ENCODE measurements at places on chromosomes 6 and 20.

DNA sequence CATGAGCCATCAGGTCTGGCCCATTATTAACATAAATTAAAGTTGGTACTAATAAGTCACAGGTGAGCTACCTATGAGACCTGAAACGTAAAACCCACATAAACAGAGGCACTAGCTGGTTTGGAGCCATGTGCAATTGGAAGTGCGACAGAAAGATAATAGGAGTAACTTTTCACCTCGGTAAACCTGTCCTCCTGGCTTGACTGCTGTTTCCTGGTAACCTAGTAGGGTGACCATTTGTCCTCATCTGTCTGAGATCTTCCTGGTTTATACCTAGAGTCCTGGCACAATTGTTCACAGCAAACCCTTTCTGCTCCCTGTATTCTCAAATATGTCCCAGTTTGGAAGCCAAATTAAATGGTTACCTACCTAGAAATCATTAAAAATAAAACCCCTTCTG is 7.4 kb downstream of the TBC1D20 start:
- DNase-seq, result no peak

- no peak for DNase-seq
Measured at GRCh38 chr20:46113113-46113470, 5.0 kb upstream of the CD40 start.

GRCh38 chr20:46222521-46223007 is 85.7 kb downstream of the CDH22 start:
- no peak for DNase-seq

- no peak for DNase-seq
Measured at GRCh38 chr6:125480571-125480970, 178.8 kb upstream of the HDDC2 start.

GRCh38 chr6:151881231-151881630 is 73.7 kb downstream of the ESR1 start:
- no peak for DNase-seq

DNA sequence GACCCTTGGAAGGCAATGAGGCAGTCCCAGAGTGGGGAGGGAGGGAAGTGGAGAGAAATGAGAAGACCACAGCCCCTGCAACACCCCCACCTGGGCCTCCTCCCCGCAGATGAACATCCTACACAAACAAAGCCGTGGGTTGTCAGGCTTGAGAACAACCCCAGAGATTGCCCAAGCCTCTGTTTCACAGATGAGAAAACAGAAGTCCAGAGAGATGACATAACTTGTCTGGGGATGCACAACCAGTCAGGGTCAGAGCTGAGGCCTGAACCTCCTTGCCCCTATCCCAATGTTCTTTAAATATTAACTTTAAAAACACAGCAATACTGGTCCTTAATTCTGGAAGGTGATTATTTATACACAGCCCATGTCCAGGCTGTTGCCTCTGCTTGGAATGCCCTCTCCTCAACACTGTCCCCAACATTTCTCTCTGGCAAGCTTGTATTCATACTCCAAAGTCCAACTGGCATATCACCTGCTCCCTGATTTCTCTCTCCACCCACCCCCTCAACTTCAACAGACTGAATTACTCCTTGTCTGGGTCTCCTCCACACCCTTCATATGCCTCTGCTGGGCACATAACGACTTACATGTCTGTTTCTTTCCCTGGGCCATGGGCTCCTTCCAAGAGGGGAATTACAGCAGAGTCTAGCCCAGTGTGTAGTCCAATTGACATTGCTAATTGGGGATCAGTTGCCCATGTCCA is 135.5 kb upstream of the LRFN2 start:
- no peak for DNase-seq

GRCh38 chr6:124999105-124999764 is 37.0 kb downstream of the RNF217 start:
- no peak for DNase-seq

GRCh38 chr6:45830441-45831139 is 185.1 kb downstream of the CLIC5 start:
- no peak for DNase-seq

DNA sequence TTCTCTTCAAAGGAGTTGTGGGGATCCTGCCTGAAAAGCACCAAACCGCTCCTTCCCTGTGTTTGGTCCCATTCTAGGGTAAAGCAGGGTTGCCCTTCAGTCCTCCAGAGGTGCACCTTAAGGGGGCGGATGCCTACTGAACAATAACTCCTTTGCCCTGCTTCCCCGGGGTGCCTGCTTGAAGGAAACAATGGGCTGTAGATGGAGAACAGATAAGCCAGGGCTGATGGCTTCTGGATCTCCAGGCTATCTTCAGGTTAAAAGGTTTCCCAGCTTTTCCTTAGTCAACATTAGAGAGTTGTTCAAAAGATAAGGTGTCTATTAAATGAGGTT is 5.4 kb upstream of the PRDM1 start:
- no peak for DNase-seq

GRCh38 chr20:61913423-61914225 is 152.1 kb downstream of the TAF4 start:
- DNase-seq, result no peak

DNA sequence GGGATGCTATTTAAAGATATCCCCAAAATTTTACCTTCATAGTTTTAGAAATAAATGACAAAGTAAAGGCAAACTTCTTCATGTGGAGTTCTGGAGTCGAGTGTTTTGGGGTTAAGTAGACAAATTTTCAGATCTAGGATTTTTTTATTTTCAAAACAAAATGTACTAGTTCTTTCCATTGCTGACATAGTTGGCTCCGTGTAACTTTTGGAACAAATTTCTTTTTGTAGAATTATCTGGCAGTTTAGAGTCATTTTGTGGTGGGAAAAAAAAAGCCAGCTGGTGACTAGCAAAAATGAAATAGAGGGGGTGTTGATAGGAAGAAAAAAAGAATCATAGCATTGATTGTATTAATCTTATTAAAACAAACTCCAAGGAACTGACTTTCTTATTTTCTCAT is 131.6 kb upstream of the TCF21 start:
- no peak for DNase-seq

GRCh38 chr6:137097057-137097456 is 52.3 kb upstream of the IL20RA start:
- no peak for DNase-seq

DNA sequence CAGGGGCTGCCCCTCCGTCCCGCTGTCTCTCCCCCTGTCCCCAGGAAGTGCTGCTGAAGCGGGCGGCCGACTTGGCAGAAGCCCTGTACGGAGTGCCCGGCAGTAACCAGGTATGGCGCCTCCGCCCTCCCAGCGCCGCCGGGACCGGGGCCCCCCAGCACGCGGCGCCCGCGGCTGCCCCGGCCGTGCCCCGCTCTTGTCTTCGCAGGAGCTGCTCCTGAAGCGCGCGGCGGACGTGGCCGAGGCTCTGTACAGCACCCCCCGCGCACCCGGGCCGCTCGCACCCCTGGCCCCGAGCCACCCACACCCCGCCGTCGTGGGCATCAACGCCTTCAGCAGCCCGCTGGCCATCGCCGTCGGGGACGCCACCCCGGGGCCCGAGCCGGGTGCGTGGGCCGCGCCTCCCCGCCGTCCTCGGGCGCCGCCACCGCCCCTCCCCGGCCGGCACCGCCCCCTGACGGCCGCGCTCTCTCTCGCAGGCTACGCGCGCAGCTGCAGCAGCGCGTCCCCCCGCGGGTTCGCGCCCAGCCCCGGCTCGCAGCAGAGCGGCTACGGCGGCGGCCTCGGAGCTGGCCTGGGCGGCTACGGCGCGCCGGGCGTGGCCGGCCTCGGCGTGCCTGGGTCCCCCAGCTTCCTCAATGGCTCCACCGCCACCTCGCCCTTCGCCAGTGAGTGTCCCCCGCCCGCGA is 48.4 kb downstream of the CPXM1 start:
- DNase-seq, result no peak

DNA sequence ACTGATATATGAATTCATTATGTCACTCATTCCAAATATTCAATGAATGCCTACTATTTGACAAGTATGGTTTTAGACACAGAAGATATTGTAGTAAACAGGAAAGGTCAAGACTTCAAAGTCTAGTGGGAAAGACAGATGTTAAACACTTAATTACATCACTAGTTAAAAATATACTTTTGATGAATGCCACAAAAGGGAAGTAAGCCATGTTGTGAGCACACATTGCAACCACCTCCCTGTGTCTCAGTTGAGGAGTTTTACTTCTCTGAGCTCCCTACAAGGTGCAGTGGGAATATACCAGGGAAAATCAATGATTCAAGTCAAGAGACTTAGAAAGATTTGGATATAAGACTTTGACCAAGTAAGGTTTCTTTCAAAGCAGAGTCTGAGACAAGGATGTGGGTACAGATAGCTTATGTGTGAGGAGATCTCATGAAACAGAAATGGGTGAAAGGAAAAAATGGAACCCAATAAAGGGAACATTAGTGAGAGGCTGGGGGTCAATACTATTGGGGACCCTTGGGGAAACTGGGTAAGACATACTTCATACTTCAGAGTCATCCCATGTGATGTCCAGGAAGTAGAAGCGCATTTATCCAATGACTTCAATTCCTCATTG is 503.7 kb downstream of the KIF16B start:
- no peak for DNase-seq

GRCh38 chr6:135018052-135018451 is 36.6 kb downstream of the HBS1L start:
- DNase-seq, result no peak

DNA sequence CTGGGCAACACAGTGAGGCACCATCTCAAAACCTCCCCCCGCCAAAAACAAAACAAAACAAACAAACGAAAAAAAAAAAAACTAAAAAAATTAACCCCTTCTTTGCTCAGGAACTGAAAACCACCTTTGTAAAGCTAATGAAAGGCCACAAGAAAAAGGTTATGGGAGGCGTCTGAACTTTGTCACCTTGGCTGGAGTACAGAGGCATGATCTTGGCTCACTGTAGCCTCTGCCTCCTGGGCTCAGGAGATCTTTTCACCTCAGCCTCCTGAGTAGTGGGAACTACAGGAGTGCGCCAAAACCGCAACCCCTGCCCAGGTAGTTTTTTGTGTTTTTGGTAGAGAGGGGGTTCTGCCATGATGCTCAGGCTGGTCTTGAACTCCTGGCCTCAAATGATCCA is 337.9 kb downstream of the TBC1D32 start:
- no peak for DNase-seq

- no peak for DNase-seq
Measured at GRCh38 chr6:79193971-79194370, 40.5 kb downstream of the HMGN3 start.

DNA sequence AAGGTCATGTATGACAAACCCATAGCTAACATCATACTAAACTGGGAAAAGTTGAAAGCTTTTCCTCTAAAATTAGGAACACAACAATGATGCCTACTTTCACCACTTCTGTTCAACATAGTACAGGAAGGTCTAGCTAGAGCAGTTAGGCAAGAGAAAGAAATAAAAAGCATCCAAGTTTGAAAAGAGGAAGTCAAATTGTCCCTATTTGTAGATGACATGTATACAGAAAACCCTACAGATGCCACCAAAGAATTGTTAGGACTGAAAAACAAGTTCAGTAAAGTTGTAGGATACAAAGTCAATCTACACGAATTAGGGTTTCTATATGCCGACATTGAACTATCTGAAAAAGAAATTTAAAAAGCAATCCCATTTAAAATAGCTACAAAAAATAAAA is 89.4 kb upstream of the GLP1R start:
- DNase-seq, result no peak

- DNase-seq, result no peak
Measured at GRCh38 chr20:13717631-13718044, 67.1 kb downstream of the ESF1 start.

- no peak for DNase-seq
Measured at GRCh38 chr6:13915561-13916229, 9.1 kb upstream of the RNF182 start.

- no peak for DNase-seq
Measured at GRCh38 chr6:4512051-4512471, 264.1 kb upstream of the CDYL start.

GRCh38 chr6:30724906-30725667 is 4.9 kb downstream of the TUBB start:
- no peak for DNase-seq

DNA sequence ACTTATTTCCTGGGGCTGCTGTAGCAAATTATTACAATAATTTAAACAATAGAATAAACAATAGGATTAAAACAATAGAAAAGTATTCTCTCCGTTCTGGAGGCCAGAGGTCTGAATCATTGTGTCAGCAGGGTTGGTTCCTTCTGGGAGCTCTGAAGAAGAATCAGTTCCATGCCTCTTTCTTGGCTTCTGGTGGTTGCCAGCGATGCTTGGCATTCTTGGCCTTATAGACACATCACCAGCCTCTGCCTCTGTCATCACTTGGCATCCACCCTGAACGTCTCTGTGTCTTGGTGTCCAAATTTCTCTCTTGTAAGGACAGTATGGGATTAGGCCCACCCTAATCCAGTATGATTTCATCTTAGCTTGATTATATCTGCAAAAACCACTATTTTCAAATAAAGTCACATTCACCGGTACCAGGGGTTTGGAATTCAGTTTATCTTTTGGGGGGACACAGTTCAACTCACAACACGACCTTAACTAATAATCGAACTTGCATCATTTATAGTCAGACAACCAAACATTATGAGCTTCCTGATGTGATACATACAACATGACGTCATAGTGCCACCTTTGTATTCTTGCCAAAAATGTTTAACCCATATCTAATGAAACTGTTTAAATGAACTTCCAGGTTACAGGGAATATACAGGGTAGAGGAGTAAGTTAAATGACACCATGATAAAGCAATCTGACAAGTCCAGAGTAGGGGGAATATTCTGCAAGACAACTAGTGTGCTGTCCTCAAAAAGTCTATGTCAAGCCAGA is 84.7 kb upstream of the RNF24 start:
- DNase-seq, result no peak

DNA sequence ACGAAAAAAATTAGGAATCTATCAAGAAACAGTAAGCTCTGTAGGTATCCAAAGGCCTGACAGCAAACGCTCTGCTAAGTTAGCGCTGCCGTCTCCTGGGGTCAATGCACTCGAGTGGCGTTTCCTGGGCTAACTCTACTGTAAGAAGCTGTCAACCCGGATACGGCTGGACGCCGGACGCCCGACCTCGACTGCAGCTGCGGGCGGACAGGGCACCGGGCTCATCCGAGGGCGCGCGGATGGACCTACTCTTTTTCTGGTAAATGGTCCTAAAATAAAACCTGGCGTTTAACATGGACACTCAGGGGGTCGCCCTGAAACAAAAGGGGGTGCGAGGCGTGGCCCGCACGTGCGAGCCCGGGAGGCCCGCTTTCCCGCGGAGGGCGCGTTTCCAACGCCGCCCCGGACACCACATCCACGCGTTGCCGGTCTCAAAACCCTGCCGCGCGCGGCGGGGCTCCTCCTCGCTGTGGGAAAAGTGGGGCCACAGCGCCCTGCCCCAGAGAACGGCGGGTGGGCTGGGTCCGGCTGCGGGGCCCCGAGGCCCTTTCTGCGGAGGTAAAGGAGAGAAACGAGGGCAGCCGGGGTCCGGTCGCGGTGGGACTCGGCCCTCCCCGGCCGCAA is 537 bp downstream of the TCP1 start:
- no peak for DNase-seq
